ENCODE measurements at places on chromosomes 4 and X. TPM values are rescaled to one million over a fixed set of nuclear protein-coding genes. Genes with fewer than 3 reads are reported as not detected.

The UGT8 gene
- 1.6 TPM for total RNA-seq

The CDKL2 gene
- 2.1 TPM for total RNA-seq

DNA sequence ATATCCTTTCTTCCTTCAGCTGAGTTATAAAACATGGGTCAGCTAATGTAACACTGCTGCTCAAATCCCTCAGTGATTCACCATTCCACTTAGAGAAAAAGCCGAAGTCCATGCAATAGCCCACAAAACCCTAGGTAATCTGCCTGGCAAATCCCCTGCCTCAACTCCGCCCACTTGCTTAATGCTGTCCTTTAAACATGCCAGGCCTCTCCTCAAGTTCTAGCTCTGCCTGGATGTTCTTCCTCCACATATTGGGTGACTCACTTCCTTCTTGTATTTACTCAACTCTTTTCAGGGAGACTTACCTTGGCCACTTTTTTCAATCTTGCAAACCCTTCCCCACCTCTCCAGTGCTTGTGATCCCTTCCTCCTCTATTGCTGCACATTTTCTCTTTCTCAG, 89.8 kb downstream of the EMCN start:
- DNase-seq, result no peak
- no peaks in the 10 kb centered on the region for H3K4me1 ChIP-seq
- no peaks in the 10 kb centered on the region for H3K36me3 ChIP-seq
- H3K27ac ChIP-seq, result no peak overlapping the region

The SUPT20HL2 gene
- total RNA-seq, result not detected

DNA sequence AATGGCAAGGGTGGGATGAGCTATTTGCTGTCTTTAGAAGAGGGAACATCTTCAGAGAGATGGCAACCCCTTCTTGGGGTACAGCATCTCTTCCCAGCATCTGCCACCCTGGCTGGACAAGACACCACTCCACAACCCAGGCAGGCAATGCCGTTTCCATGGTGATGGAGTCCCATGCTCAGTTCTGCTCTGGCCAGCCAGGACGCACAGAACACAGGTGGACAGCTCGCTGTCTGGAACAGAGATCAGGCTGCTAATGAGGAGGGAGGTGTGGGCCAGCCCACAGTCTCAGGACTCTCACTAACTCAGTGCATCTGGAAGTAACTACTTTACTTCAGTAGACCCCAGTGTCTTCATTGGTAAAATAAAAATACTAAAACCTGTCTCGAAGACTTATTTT, 321.0 kb upstream of the CPEB2 start:
- peaks cover 4% of the 10 kb centered on the region for H3K27me3 ChIP-seq
- no peak overlapping the region for H3K27ac ChIP-seq
- DNase-seq, result no peak
- H3K36me3 ChIP-seq, result no peaks in the 10 kb centered on the region
- H3K4me1 ChIP-seq, result no peaks in the 10 kb centered on the region

DNA sequence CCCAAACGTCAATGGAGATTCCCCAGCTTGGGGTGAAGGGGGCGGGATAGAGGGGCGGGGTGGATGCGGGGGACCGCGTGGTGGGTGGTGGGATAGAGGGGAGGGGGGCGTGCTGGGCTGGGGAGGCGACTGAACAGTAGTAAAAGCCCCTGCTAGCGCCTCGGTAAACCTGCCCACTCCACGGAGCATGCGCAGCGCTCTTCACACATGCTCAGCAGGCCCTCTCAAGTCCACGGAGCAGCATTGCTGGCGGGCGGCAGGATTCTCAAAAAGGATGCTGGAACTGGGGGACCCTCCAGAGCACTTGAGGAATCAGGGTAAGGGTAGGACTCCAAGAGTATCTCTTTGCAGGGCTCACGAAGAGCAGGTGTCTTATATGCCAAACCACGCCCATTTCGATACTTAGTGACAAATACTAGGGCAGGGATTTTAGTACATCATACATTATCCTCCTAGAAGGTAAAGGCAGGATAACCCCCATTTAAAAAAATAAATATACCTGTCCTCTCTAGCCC, 378 bp upstream of the RPS6KA6 start:
- peaks cover 9% of the 10 kb centered on the region for H3K4me1 ChIP-seq
- H3K27me3 ChIP-seq, result no peaks in the 10 kb centered on the region
- peak overlapping the region; percentile 52 for H3K27ac ChIP-seq
- H3K36me3 ChIP-seq, result no peaks in the 10 kb centered on the region
- peak; percentile 62 for DNase-seq

GRCh38 chr4:147805946-147806345, 74.1 kb downstream of the ARHGAP10 start:
- H3K36me3 ChIP-seq, result no peaks in the 10 kb centered on the region
- H3K27me3 ChIP-seq, result no peaks in the 10 kb centered on the region
- H3K4me3 ChIP-seq, result no peak overlapping the region
- peaks cover 25% of the 10 kb centered on the region for H3K4me1 ChIP-seq
- no peak overlapping the region for H3K27ac ChIP-seq
- DNase-seq, result no peak

DNA sequence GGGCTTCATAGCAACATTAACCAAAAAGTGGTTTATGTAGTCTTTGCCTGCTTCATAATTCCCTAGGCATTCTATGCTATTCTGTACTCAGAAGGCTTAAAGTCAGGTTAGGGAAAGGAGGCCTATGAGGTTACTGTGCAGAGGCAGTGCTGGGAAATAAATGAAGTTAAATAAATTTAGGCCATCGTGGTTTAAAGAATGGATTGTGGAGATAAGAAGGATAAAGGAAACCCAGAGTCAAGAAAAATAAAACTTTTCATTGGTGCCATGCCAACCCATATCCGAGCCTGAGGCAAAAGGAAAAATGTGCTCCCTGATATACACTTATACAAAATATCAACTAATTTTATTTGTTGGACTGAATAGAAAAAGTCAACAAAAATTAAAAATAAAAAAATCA, 70.2 kb downstream of the AR start:
- no peak for DNase-seq
- H3K36me3 ChIP-seq, result no peaks in the 10 kb centered on the region
- no peak overlapping the region for H3K27ac ChIP-seq
- no peaks in the 10 kb centered on the region for H3K4me1 ChIP-seq
- H3K27me3 ChIP-seq, result no peaks in the 10 kb centered on the region

- no peaks in the 10 kb centered on the region for H3K36me3 ChIP-seq
- DNase-seq, result no peak
- H3K27ac ChIP-seq, result no peak overlapping the region
Observed at GRCh38 chr4:13399257-13399656, 84.9 kb downstream of the RAB28 start.
